ENCODE measurements at places on chromosomes 12 and 14.

DNA sequence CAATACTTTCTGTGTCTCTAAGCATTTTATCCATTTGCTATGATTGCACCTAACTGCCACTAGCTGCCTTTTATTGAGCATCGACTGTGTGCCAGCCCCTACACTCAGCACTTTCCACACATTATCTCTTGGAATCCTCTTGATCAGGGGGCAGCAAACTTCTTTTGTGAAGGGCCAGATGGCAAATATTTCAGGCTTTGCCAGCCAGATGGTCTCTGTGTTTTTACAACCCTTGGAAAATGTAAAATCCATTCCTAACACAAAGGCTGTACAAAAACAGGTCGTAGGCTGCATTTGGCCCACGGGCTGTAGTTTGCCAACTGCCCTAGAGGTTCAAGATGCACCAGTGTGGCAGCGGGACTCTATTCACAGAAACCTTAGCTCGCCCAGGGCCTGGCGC, 19.5 kb downstream of the FOXN4 start:
- peak; percentile 74 for DNase-seq

DNA sequence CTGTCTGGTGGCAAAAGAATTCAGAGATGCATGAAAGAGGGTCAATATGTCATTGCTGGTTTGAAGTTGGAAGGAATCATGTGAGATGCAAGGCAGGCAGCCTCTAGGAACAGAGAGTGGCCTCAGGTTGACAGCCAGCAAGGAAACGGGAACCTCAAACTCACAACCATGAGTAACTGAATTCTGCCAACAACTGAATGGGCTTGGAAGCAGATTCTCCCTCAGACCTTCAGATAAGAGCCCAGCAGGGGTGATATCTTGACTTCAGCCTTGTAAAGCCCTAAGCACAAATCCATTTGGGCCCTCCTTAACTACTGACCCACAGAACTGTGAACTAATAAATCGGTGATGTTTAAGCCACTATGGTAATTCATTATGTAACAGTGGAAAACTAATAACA, 35.8 kb downstream of the USP15 start:
- DNase-seq: no peak

GRCh38 chr12:13784504-13784903, 196.9 kb downstream of the GRIN2B start:
- peak; percentile 81 for DNase-seq

- no peak for DNase-seq
These were observed 391.6 kb downstream of the TMEM121 start for GRCh38 chr14:105917933-105918436.

GRCh38 chr14:102980409-102980810, 57.9 kb downstream of the AMN start:
- DNase-seq: no peak

- DNase-seq: no peak
These were observed 207.9 kb upstream of the BCL2L14 start for GRCh38 chr12:11862798-11863197.

DNA sequence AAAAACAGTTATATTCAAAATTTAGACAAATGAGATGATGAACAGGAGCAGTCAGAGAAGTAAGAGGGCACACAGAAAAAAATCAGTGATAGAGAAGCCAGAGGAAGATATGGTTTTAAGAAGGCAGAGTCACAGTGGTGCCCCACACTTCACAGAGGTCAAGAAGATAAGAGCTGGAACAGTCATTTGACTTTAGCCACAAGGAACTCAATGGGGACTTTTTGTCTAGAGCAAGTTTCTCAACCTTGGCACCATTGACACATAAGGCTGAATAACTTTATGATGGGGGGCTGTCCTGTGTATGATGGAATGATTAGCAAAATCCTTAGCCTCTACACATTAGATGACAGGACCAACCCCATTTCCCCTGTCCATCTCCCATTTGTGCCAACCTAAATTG, 172.8 kb upstream of the PLEKHG7 start:
- no peak for DNase-seq

- no peak for DNase-seq
These were observed 179.0 kb downstream of the SLC15A4 start for GRCh38 chr12:128644664-128645296.

DNA sequence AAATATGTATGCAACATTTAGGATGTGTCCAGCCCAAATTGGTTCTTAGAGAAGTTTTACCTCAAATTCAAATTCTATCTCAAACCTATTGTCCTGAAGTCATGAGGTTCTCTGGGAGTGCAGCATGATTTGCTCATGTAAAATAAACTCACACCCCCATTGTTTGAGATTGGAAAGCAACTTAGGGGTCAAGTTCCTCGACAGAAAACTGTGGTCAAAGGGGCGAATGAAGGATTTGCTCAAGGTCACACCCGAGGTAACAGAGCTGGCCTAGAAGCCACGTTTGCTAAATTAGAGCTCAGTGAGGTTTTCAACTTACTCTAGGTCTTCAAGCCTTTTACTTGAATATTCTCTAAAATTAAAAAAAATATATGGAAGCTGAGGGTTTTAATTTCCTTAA, 197.7 kb upstream of the GZMB start:
- no peak for DNase-seq

DNA sequence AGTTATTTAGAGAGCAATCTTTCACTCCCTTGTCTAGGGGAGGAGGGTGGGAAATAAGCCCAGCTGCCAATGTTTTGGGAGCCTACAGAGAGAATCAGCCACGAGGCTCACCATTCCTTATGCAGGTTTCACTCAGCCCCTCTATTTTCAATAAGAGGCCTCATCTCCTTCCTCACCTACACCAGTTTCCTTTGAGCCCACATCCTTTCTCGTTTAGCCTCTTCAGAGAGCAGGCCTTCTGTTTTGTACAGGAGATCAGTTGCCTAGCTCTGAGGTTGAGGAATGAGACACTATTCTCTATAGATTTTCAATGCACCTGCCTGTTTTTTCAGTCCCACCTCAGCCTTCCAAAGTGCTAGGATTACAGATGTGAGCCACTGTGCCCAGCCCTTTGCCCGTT, 17.9 kb downstream of the SNAPC1 start:
- DNase-seq: no peak

GRCh38 chr14:96268431-96269358, 12.7 kb downstream of the BDKRB1 start:
- DNase-seq: no peak

- DNase-seq: no peak
These were observed 3.9 kb downstream of the P3H3 start for GRCh38 chr12:6832125-6832524.

DNA sequence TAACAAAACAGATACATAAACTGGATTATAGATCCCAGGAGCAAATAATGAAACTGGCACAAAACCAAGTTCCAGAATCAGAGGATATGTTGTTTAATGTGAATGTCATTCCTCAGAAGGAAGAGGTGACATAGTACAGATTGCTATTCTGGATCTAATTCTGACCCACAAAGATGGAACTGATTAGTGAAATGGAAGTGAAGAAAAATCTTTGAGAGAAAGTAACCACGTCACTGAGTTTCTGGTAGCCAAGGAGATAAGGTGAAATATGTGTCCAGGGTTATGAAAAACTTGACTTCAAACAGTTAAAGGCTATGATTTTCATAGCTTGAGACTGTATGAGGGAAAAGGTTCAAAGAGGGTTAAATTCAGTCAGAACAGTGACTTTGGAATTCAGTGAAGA, 8.3 kb downstream of the OR10AD1 start:
- DNase-seq: no peak

DNA sequence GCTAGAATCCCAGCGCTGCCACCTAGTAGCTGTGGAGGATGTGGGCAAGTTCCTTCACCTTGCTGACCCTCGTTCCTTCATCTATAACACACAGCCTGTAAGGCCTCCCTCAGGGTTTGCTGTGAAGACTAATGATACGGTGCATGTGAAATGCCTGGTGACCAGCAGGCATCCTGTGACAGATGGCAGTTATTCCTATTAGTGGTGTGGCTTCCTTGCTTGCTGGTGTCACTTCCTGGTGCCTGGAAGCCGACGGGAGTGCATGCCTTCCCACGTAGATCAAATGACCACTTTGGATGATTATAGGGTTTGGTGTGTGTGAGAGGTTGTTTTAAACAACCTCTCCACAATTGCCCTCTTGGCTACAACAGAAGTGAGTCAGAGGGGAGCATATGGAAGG, 894.9 kb downstream of the VRK1 start:
- no peak for DNase-seq

DNA sequence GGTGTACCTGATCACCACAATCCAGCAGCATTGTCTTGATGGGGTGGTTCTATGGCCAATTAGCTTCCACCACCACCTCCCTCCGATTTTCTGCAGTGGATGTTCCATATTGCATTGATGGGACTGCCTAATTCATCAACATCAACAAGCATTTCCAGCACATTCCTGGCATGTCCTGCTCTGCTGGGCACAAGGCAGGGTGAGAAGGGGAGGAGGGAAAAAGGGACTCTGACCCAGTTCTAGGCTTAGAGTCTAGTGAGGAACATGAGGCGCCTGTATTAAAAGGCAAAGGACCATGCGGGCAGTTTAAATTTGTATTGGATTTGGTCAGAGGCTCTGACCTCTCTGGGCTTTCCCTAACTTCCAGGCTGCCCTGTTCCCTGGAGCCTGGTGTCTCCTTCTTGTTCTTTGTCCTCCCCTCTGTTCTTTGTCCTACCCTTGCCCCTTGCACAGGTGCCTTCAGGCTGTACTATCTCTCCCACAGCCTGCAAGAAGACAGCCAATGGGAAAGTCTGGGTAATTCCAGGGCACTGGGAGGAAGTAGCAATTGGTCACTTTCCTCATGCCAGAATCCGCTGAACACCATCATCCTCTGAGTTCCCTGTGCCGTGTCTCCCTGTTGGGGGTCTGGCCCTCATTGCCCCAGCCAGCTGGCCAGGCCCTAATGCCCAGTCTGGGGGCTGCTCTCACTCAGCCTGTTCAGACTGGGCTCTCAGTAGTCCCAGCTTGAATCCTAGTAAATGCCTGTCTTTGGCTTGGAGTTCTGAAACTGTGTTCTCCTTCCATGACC, 43.3 kb downstream of the TSPAN11 start:
- no peak for DNase-seq

DNA sequence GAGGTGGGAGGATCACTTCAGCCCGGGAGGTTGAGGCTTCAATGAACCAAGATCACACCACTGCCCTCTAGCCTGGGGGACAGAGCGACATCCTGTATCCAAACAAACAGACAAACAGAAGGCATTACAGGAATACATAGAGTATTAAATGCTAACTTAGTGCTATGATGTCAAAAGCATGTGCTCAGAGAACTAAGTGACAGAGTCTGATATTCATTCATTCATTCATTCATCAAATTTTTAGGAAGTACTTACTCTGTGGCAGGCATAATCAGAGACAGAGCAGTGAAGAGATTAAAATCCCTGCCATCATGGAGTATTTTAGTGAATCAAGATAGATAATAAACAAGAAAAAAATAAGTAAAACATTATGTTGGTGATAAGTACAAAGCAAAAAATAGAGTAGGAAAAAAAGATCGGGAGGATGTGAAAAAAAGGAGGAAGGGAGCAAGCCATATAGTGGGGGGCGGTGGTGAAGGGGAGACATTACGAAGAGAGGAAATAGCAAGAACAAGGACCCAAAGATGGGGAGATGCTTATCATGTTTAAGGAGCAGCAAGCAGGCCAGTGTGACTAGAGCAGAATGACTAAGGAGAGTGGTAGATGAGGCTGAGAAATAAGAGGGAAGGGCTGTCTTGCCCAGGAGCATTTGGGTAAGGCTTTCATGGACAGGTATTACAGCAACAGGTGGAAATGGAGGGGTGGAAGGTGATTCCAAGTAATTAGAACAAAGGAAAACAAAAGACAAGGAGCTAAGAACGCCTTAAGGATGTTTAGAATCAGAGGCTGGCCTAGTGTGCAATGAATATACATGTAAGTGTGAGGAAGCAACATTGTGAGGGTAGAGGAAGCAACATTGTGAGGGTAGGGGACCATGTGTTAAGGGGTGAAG, 2.8 kb downstream of the MAP4K5 start:
- no peak for DNase-seq

GRCh38 chr14:104593241-104593701, 11.3 kb downstream of the TMEM179 start:
- DNase-seq: no peak

- DNase-seq: no peak
These were observed 291.7 kb upstream of the FKBP4 start for GRCh38 chr12:2503036-2503435.

DNA sequence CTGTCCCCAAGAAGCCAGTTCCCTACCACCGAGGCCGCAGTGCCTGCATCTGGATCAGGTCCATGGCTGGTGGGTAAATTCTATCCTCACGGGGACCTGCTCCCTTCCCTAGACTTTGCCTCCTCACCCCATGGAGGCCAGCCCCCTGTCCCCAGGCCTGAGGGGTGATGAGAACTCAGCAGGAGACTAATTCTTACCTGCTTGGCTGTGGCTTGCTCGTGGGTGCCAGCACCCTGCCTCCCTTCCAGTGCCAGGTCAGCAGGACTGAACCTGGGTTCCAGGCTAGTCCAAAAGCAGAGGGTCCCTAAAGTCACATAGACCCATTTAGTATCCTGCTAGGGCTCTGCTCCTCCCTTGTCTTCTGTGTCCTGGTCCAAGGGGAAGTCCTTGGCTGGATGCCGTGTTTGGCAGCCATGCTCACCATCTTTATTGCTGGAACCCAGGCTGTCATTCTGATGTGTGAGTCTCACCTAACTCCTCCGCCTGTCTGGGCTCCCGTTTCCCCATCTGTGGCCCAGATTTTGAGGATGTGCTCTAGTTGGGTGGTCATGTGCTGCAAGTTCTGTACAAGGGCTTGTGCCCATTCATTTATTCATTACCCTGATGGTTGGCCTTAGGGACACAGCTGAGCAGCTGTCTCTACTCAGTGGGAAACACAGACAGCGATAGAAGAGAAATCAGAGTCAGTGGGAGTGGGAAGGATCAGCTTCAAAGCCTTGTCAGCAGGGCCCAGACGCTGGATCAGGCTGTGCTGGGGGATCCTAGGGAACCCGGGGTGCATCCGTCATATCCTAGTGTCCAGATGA, 949 bp downstream of the PLBD2 start:
- DNase-seq: peak; percentile 45

DNA sequence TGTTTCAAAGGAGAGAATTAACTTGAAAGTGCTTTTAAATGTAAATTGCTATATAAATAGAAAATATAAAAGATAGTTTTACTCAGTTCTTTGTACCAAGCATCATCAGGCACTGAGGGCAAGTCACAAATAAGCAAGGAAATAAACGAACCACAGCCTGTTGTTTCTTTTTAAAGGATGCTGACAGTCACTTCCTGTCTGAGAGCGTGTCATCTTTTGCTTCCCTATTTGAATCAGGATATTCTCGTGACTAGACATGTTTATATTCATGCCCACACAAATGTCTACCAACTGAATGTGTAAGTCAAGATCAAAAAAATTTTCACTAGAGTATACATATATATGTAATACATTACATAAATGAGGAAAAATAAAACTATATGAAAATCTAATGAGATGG, 31.4 kb upstream of the SLC2A13 start:
- DNase-seq: no peak

DNA sequence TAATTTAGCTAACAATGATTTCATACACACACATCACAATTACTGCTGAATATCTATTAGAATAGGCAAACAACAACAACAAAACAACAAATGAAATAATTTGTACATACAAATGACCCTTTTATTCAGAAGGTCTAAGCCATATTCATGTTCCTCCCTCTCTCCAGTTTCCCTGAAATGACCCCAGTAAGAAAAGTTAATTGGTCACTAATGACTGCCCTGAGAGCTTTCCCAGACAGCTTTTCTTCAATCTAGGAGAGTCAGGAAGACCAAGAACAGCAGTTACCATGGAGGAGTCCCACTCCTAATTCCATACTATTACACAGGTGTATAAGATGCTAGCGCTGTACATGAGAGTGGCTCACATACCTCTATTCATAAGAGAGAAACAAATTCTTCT, 121.2 kb upstream of the GRIP1 start:
- DNase-seq: no peak

Data from NCI-H446 treated with DMSO at 0.1 percent for 48 hours (cell line).